ENCODE measurements at places on chromosomes 11 and 22. TPM values are rescaled to one million over a fixed set of nuclear protein-coding genes. Genes with fewer than 3 reads are reported as not detected.
A peak's percentile ranks its signal among the peaks of the same experiment; 100 is the strongest.

GRCh38 chr11:128904303-128904655 is 13.1 kb downstream of the KCNJ5 start:
- no peak for DNase-seq

- DNase-seq, result peak; percentile 38
Observed at GRCh38 chr11:61332281-61332796, 566 bp downstream of the DDB1 start.

GRCh38 chr11:124801014-124801413 is 808 bp upstream of the MSANTD2 start:
- peak; percentile 39 for DNase-seq

DNA sequence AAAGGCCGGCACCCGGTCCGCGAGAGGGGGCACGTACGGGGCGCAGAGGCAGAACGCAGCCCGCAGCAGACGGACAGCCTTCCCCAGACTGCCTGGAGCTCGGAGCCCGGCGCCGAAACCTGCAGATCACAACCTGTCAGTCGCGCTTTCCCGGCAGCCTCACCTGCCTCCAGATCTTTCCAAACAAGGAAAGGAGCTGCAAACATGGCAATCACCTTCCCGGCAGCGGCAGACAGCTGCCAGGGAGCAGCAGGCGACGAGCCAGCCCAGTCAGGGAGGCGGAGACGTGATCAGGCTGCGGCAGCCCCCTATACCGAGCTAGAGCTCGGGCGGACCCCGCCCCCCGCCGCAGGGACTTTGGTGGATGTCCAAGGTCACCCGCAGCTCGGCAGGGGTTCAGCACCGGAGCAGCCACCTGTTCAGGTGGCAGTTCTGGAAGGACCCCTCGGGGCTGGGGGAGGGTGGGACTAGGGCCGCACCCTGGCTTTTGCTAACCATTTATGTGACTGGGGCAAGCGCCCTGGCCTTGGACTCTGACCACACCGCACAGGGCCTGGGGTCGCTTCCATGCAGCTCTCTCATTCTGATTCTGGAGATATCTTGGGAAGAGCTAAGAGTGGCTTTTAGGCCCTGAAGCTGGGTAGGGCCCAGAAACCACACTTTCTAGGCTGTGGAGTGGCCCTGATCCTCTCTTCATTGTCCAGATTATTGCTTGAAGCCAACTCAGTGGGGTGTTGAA is 143.8 kb downstream of the NECTIN1 start:
- DNase-seq, result no peak

GRCh38 chr11:79242616-79243015 is 198.2 kb downstream of the TENM4 start:
- peak; percentile 66 for DNase-seq

Gene OR52H1
- total RNA-seq, result 0.81 TPM

Gene LRRN4CL
- 62.0 TPM for total RNA-seq

Gene OR51B5
- total RNA-seq, result not detected

Measured in fibroblast of the aortic adventitia (primary cell).